CD4-positive, alpha-beta T cell treated with Interleukin-2 at 100 ng/mL for 4 hours (primary cell): ENCODE measurements at places on chromosomes 3 and 15.
A peak's percentile ranks its signal among the peaks of the same experiment; 100 is the strongest.

GRCh38 chr3:61173676-61174075, 77.6 kb downstream of the FHIT start:
- DNase-seq, result no peak

DNA sequence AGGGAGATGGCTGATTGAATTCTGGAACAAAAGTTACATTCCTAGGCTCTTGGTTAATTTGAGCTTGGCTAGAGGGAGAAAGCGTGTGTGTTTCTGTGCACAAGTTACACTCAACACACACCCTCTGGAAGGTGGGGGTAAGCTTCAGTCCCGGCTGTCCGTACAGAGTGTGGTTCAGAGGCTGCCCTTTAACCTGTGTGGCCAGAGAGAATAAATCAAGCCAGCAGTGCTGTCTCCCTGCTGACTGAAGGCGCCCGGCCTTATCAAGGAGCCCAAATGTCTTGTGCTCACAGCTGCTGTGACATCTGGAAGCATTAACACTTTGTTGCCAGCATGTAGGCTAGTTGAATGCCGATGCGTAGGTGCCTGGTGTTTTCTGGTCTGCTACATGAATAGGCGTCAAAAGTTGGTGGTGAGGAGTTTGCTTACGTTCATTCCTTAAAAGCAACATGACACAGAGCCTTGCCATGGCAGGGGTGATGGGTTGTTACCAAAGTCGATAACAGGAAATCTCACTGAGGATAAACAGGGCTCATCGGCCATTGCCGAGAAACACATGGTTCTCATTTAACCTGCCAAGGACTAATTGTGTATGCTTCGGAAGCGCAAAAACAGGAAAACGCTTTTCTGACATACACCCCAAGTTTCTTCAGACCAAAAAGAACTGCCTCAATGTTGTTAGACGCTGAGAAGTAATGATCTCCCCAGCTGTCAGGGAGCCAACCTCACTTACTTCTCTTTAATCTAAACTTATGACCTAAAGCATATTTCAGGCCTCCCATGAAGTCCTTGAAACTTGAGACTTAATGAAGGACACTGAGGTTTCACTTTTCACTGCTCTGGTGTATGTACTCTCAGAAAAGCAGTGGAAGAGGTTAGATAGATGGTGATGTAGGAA, 95.8 kb upstream of the CTDSPL start:
- DNase-seq, result no peak

GRCh38 chr3:13146643-13147143, 73.5 kb upstream of the IQSEC1 start:
- no peak for DNase-seq

- no peak for DNase-seq
Observed at GRCh38 chr15:61687651-61688050, 372.6 kb downstream of the VPS13C start.

DNA sequence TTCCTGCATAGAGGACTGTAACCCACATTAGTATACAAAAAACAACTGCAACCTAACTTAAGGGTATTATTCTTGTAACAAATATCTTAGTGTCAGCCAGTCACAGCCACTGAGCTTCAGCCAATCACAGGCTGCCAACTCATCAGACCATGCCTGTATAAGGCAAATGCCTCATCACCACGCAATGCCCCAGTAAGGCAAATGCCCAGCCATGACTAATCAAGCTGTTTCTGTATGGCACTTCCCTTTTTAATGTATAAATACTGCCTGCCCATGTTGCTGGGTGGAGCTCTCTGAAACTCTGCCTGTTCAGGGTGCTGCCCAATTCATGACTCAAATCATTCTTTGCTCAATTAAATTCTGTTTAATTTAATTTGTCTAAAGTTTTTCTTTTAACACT, 18.4 kb upstream of the GABRA5 start:
- no peak for DNase-seq

DNA sequence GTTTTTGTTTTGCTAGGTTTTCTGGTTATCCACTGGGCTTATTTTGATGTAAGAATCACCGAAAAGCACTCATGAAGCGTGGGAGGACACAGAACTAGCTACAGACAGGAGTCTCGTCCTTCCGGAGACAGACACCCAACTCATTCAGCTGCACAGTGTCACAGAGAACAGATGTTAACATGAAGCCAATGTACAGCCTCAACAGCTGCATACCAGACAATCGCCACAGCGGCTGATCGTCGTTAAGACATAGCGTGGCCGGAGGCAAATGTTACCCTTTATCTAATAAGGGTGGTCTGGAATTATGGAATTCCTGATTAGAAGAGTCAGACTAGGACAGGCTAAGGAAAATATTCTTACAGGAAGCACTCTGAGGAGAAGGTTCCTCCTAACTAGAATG, 1.1 kb upstream of the PYGO1 start:
- DNase-seq, result no peak

DNA sequence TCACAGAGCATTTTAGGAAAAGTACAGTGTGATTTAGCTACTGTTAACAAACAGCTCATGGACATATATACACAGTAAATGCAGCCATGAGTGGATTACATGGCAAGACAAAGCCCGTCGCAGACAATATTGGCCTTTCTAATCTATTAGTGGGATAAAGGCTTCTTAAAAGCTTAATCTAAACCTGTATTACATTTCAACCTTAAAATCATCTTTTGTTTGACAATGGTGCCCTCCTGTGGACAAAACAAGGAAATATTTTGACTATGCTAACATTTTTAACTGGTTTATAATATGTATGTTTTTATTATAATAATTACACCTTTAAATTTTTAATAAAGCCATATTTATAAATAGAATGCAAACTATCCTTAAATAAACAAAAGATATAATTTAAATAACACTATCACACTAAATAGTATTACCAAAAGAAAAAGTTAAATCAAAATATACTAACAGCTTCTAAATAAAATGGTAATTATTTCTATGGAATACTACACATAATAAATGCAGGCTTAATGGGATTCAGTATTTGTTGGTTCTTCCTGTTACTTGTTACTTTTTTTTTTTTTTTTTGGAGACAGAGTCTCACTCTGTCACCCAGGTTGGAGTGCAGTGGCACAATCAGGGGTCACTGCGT, 38.6 kb downstream of the TAFA4 start:
- DNase-seq, result peak; percentile 51

GRCh38 chr3:33687406-33688010, 30.5 kb downstream of the CLASP2 start:
- no peak for DNase-seq

DNA sequence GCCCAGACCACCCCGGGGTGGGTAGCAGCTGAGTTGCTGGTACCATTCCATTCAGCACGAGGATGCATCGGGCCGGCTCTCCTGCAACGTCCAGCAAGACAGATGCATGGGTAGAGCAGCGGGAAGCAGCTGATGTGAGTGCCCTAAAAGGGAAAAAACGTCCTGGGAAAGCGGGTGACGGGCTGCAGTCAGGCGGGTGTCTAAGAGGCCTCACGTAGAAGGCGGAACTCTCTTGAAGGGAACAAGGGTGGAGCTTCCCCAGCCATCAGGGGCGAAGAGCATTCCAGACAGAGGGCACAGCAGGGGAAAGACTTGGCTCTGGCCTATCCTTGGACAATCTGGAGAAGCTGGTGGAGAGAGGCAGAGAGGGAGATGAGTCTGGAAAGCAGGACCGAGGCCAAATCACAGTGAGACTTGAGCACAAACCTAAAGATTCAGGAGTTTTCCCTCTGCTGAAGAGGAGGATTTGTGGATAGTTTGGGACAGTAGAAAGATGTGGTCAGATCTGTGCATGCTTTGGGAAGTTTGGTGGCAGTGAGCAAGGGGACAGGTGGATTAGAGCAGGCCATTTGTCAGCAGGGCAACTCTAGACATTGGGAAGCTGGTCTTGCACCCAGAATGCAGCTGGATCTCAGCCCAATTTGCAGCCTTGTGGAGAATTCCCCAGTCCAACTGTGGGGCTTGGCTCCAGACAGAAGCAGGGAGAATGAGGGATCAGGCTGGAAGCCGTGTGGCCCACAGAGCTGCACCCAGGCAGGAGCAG, 70.7 kb downstream of the SEMA5B start:
- no peak for DNase-seq

- DNase-seq, result no peak
Observed at GRCh38 chr3:84442533-84442932, 516.3 kb upstream of the CADM2 start.

DNA sequence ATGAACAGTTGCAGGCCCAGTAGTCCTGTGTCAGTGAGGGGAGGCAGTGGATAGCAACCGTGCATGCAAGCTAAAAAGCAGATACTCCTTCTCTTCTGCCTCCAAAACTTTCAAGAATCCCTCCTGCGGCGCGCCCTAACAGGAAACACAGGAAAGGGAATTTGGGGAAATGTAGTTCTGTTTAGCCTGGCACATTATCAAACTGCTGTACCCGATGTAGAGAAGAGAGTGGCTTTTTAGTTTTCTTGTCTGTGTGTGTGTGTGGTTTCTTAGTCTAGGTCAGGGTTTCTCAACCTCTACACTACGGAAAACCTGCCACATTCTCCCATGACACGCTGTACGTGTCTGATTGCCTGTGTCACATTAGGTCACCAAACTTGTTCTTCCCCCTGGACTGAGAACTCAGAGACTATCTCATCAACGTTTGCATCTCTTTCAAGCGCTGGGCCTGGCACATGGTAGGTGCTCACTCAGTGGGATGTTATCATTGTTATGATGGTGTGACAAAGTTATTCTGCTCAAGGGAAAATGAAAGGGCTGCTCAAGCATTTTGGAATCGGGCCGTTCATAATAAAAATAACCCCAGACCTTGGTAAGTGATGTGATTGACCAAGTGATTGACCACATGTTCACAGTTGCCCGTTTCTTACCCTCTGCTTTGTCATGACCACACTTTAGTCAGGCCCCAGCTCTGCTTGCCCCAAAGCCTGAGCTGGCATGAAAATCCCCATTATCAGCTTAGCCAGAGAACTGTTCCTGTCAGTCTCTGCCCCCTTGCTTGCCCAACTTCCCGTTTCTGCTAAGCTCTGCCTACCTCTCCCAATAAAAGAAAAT, 33.2 kb downstream of the TM4SF4 start:
- DNase-seq, result no peak

GRCh38 chr3:128041344-128041743, 10.9 kb upstream of the SEC61A1 start:
- DNase-seq, result no peak

DNA sequence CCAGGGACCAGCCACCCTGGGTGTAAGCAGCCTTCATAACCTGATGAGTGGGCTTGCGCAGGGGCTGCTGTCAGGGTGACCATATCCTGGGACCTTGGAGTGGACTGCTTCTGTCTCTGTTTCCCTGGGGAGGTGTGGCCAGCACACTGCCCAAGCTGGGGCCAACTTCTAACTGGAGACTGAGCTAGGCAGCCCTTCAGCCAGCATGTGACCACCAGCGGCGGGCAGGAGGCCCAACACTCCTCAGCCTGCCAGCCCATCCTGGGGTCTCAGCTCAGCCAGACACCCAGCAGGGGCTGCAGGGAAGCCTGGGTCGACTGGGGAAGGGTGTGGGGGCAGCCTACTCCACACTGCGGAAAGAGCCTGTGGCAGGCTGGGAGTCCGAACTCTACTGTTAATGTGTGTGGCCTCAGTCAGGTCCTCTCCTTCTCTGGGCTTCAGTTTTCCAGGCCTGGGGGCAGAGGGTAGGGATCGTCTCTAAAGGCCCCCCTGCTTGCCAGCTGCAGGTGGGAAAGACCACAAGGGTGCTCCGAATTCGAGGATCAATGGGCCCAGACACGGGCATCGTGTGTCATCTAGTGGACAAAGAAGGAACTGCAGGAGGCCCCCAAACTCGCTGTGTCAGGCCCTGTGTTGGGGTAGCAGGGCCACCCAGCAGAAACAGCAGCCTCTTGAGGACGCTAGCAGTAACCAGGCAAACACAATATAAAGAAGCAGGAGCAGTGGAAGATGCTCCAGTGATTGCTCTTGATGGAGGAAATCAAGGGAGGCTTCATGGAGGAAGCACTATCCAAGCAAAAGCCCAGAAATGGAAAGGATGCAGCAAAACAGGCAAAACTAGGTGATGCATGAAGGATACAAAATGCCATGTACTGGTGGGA, 2.0 kb upstream of the SEMA3G start:
- DNase-seq, result peak; percentile 81

DNA sequence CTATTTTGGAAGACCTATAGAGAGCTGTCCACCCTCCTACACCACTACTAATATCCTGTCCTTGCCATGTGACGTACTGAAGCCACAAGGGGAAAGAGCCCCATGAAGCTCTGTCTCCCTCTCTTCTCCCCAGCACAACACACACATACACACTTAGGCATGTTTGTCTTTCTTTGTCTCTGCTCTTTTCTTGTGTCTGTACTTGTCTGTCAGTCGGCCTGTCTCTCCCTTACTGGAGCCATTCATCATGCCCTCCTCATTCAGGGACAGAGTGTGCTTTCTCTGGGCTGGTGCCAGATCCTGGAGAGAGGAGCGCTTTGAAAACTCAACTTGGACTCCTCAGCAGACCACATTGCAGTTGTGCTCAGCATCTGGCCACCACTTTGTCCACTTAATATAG, 47.6 kb downstream of the PSMD6 start:
- no peak for DNase-seq

GRCh38 chr3:31670136-31670535, 137.4 kb downstream of the STT3B start:
- no peak for DNase-seq

DNA sequence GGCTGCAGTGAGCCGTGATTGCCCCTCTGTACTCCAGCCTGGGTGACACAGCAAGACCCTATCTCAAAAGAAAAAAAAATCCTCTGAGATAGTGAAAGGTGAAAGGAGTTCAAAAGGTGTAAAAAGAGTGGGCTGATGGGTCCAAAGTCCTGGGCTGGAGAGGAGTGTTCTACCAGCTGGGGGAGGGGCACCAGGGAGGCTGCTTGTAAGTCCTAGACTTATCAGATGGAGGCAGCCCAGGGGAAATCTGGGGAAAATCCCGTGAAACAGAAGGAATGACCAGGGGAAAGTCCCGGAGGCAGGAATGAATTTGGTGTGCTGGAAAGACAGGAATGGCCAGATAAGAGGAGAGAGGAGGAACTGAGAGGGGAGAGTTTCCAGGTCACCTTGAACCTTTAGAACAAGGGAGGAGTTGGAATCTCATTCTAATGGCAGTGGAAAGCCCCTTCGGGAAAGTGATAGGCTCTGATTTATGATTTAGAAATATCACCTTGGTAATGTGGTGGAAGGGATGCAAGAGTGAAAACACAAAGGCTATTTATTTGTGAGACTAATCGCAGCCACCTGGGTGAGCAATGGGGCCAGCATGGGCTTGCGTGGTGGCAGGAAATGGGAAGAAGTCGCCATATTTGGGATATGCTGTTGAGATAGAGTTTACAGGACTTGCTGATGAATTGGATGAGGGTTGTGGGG, 23.4 kb upstream of the PPP4R2 start:
- DNase-seq, result no peak

GRCh38 chr3:88876724-88877123, 230.7 kb upstream of the EPHA3 start:
- DNase-seq, result no peak
